Liver (tissue), 10 donors: ENCODE measurements at places on chromosomes 13 and 19. TPM values are rescaled to one million over a fixed set of nuclear protein-coding genes. Genes with fewer than 3 reads are reported as not detected.
A peak's percentile ranks its signal among the peaks of the same experiment; 100 is the strongest.

GRCh38 chr19:12864721-12865715 is 16.2 kb downstream of the DNASE2 start:
- DNase-seq: no peak

DNA sequence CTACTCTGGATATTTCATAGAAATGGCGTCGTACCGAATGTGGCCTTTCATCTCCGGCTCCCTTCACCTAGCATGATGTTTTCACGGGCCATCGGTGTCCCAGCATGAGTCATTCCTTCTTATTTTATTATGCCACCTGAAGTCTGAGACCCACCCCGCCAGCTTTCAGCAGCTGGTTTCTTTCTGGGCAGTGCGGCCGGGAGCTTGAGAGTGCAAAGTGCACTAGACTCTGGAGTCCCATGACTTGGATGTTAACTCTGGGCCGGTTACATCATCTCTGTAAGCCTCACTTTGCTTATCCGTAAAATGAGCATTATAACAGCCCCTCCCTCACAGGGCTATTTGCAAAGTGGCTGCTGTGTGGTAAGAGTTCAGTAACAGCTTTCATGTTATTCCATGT is 5.8 kb upstream of the KMT5C start:
- DNase-seq: no peak

DNA sequence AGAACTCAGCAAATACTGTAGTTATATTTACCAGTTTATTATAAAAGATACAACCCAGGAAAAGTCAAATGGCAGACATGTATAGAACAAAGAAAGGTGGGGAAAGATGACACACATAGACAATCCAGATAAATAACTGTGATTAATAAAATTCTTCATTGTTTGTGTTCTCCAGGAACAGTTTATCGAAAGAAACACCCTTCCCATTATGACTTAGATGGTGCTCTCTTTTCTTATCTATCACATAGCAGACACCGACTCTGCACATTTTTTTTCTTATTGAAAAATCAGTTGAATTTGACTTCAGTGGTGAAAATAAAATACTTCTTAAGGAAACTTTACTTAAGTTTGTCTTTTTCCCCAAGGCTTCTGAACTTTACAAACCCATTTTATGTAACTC is 6.2 kb downstream of the ZNF708 start:
- no peak for DNase-seq

DNA sequence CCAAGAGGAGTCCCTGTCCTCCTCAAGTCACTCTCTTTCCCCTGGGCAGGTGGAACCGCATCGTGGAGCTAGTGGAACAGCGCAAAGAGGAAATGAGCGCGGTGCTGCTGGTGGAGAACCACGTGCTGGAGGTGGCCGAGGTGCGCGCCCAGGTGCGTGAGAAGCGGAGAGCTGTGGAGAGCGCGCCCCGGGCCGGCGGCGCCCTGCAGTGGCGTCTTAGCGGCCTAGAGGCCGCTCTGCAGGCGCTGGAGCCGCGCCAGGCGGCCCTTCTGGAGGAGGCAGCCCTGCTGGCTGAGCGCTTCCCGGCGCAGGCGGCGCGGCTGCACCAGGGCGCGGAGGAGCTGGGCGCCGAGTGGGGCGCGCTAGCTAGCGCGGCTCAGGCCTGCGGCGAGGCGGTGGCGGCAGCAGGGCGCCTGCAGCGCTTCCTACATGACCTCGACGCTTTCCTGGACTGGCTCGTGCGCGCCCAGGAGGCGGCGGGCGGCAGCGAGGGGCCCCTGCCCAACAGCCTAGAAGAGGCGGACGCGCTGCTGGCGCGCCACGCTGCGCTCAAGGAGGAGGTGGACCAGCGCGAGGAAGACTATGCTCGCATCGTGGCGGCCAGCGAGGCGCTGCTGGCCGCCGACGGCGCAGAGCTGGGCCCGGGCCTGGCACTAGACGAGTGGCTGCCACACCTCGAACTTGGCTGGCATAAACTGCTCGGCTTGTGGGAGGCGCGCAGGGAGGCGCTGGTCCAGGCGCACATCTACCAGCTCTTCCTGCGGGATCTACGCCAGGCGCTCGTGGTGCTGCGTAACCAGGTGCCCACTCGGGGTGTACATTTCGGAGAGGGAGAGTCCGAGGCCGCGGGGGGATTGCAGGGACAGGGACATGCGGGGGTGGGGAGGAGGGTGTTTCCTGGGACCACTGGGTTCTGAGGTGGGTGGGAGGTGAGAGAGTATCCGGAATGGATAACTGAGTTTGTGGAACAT is 52.8 kb downstream of the SPTBN4 start:
- no peak for DNase-seq

DNA sequence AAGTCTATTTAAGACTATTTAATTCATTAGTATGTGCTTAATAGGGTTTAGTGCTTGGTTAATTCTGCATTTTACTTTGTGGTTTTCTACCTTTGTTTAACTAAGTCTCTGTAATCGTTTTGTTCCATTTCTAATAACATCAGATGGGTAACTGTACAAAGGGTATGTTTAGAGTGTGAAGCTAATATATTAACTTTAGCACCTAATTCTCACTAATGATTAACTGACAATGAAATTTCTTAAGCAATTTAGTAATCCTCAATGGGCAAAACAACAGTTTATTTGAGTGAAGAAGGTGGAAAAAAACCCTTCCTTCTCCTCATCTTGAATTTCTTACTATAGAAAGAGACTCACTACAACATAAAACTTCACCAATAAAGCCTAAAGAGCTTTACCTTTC is 448.1 kb upstream of the MIR17HG start:
- DNase-seq: no peak

DNA sequence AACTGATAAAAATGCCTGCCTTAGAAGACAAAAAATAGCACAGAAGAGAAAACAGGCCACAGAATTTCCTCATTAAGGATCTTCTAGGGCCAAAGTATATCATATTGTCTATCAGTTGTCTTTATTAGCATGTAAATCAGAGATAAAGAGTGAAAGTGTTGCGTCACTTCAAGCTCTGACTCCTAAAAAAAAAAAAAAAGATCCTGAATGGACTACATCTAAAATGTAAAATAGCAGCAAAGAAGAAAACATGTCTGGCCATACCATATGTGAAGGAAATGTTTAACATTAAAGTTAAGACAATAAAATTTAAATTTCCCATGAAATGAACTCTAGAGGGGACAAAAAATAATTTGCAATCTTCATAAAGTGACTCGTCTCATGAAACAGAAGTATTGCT is 237.4 kb downstream of the PCDH9 start:
- no peak for DNase-seq

GRCh38 chr19:2288338-2288817 is 6.4 kb upstream of the PEAK3 start:
- no peak for DNase-seq

DNA sequence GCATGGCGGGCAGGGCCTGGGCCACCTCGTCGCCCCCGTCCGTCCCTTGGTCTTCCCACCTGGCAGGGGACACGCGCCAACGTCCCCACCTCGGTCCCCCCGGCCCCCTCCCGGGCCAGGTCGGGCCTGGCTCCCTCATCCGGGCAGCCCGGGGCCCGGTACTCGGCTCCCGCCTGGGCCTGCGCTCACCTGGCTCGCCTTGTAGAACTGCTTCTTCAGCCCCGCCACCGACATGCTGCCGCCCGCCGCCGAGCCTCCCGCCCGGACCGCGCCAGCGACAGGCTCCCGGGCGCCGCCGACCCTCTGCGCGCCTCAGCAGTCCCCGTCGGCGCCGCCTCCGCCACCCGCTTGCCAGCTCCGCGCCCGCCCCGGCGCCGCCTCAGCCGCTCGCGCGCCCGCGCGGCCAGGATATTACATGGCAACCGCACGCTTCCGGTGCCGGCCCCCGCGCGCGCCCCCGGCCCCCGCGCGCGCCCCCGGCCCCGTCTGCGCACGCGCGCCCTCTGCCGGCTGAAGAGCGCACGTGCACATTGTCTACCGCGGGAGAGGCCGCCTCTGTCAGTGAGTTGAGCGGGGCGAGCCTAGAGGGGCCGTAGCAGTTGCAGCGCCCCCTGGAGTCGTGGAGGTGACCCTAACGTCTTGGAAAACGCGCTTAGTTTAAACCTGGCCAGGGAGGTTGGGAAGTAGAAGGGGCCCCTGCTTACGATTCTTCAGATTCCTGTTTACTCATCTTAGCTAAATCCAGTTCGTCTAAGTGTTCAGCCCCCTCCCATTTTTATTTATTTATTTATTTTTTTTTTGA is at the start of gene SH3GL1:
Gene SH3GL1 (minus strand): TSS at position 413 of the 802 bp plus-strand sequence. CDS start 179 bp downstream, at position 234.
- DNase-seq: peak; percentile 96

DNA sequence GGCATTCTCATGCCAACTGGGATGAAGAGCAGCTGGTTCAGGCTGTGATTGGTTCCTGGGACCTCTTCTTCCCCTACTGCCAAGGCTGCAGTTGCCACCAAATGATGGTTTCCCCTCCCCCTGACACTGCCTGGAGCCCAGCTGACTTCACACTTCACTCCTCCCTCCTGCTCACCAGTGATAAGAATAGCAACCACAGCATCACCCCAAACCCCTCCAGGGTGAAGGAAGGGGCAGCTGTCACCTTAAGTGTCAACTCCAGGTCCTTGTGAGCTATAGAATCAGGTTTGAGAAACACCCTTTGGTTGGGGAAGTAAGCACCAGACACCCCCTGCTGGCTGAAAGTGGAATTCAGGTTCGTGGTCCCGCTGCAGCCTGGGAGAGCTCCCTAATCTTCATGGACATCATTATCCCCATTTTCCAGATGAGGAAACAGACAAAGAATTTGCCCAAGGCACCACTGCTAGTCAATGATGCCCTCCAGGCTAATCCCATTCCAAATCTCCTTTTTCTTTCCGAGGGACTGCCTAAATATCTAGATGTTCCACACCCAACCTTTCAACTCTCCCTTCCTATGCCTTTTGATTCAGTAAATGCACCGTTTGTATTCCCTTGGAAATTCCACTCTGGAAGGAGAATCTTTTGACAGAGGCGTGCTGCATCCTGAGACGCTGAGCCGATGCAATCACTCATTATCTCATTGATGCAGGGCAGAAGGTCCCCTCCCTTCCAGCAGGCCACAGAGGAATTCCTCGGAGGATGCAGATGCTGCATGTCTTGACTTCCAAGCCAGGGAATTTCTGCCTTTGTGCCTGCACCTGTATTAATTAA is 50.6 kb upstream of the UQCRFS1 start:
- peak; percentile 66 for DNase-seq

DNA sequence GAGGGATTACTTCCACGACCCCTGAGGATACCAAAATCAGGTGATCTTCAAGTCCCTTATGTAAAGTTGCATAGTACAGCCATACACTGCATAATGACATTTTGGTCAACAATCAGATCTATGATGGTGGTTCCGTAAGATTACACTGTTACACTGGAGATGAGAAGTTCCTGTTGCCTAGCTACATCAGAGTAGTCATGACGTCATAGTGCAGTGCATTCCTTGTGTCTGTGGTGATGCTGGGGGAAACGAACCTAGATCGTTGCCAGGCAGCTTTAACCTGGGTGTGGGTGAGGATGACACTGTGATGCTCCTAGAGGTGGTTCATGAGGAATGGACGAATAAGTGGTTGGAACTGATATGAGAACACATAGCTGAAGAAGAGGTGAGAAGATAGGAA is 9.1 kb downstream of the ZNF610 start:
- DNase-seq: no peak

DNA sequence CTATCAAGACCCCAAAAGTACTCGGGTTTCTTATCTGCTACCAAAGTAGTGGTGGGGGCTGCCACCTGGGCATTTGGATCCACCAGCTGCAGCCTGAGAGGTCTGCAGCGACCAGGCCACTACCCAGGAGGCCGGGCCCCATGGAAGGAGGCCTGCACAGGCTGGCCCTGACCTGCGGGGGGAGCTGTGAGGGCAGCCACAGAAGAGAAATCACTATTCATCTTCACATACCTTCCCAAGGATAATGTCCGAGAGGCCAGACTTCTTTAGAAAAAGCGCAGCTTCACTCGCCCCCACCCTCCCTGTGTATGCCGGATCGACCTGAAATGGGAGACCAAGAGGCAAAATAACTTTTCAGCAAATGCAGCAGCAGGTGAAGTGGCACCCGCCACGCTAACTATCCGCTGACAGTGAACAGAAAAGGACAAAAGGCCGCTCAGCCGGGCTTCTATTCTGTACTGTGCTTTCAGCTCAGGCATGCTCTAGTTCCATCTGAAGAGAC is 30.1 kb downstream of the EPS15L1 start:
- DNase-seq: no peak

- DNase-seq: no peak
Observed at GRCh38 chr13:43333176-43333575, 309.8 kb downstream of the DNAJC15 start.

- DNase-seq: no peak
Observed at GRCh38 chr13:35983206-35983605, 148.0 kb downstream of the DCLK1 start.

DNA sequence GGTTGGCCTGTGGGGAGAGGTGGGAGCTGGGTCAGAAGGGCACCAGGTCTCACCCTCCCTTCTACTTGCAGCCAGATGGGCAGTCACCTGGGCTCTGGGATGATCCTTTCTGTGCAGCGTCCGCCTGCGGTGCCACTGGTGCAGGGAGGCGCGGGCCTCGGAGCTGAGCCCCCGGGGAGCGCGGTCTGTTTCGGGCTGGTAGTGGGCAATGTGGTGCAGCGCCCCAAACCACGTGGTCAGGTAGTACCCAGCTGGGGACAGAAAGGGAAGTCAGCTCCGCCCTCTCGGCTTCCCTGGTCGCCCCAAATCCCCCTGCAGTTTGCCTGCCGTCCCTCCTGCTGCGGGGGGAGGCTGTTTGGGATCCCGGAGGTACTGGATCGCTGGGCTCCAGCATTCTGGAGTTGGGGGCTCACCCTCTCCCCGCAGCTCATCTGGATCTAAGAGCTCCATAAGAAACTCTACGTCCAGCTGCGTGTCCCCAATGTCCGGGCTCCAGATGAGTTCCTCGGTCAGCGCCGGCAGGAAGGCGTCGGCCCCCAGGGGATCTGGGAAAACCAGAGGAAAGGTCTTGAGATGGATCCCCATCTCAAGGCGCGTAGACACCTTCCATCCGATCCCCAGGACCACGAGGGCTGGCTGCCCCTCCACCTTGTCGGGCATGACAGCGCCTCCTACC is 8.8 kb downstream of the RINL start:
- no peak for DNase-seq

- DNase-seq: no peak
Observed at GRCh38 chr19:1648459-1648849, 4.0 kb downstream of the TCF3 start.

- DNase-seq: no peak
Observed at GRCh38 chr13:50460358-50460757, 383.1 kb downstream of the DLEU7 start.

GRCh38 chr13:58977085-58977484 is 1186.6 kb downstream of the DIAPH3 start:
- DNase-seq: no peak

DYRK1B gene
- 3.7 TPM for total RNA-seq

TMEM161A gene
- total RNA-seq: 22.7 TPM

KLK2 gene
- total RNA-seq: not detected

SERPINE3 gene
- not detected for total RNA-seq

CDKN2D gene
- 2.7 TPM for total RNA-seq

SHD gene
- total RNA-seq: 2.3 TPM

FRY gene
- 31.2 TPM for total RNA-seq

GNA15 gene
- total RNA-seq: 1.6 TPM

KLK1 gene
- total RNA-seq: not detected

ITGBL1 gene
- total RNA-seq: 1.8 TPM

IGFL2 gene
- total RNA-seq: not detected

SULT2A1 gene
- 22.9 TPM for total RNA-seq
